ENCODE measurements at places on chromosomes 16 and 17.

DNA sequence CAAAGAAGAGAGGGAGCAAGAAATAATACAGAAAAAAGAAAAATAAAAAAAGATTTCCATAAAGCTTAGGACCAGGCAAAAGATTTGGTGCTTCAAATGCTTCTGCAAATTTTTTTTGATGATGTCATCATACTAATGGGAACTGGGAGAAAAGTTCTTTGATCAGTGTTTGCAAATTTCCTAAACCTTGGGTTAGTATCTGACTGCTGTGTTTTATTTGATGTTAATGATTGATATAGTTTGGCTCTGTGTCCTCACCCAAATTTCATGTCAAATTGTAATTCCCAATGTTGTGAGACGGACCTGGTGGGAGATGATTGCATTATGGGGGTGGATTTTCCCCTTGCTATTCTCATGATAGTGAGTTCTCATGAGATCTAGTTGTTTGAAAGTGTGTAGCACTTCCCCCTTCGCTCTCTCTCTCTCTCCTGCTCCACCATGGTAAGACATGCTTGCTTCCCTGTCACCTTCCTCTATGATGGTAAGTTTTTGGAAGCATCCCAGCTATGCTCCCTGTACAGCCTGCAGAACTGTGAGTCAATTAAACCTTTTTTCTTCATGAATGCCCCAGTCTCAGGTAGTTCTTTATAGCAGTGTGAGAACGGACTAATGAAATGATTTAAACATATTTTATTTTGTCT lies 72.6 kb downstream of the TMEM100 start:
- DNase-seq: no peak

DNA sequence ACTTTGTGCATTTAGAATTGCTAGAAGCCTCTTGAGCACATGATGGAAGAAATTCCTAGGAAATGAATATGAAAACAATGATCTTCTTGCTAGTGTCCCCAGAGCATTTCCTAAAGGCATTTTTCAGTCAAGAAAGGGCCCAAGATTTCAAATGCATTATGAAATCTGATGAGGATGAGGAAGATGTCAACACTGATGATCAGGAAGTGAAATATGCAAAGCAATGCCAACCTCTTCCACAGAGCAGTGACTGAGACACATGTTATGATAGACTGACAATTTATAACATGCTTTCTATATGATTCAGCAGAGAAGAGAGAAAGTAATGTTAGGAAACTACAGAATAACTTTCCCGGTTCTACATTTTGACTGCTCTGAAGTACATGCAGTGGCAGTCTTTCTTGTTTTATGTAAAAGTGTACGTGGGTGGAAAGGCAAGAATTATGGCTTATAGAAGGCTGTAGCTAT lies 859.1 kb upstream of the GOT2 start:
- DNase-seq: no peak

- DNase-seq: no peak
These were observed 831.0 kb upstream of the EEF2KMT start for GRCh38 chr16:5928476-5929065.

DNA sequence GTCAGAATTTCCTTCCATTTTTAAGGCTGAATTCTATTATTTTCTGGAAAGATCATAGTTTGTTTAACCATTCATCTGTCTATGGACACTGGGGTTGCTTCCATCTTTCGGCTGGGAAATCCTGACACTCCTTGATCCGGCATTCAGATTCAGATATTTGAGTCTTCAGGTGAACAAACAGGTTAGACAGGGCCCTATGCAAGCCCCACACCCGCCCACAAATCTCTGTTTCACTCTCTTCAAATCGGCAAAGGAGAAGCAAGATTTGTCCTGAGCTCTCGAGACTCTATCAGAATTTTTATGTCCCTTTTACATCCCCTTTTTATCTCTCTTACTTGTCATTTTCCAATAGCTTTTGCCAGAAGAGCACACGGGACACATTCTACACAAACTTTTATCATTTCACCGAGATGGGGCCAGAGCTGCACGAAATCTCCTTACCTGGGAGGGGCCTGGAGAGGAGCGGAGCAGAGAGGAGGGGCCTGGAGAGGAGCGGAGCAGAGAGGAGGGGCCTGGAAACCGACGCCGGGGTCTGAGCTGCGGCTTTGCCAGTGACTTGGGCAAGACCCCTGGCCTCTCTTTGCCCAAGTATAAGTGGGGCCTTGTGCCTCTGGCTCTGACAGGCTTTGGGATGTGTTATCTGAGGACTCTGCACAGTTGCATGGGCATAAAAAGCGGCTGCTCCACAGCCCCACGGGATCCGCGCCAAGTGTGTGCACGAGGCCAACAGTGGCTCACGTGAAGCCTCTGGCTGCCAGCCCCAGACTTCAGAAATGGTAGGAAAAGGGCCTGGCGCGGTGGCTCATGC lies 54.3 kb upstream of the RBFOX3 start:
- no peak for DNase-seq

- no peak for DNase-seq
These were observed 115.3 kb downstream of the NPIPB5 start for GRCh38 chr16:22625967-22626366.

DNA sequence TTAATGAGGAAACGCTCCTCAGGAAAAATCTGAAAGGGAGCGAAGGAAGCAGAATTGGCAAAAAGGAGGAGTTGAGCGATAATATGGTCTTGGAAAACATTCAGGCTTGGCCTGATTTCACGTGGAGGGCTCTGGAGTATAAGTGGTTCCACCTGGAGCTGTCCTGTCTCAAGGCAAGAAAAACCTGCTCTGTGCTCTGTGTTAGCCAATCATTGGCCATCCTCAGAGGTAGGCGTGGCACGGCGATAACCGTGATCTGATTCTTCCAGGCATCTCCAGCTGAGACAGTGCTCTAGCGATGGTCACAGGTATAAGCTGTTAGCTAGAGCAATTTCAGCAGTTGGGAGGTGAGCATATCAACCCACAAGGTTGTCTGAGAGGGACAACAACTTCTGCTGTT lies 450.5 kb upstream of the MAF start:
- DNase-seq: no peak
